Caudate nucleus (tissue), 63 donors: ENCODE measurements at places on chromosomes 13 and 19.

- DNase-seq, result no peak
Observed at GRCh38 chr13:30466358-30466714, 600 bp upstream of the HMGB1 start.

- DNase-seq, result peak; percentile 35
Observed at GRCh38 chr19:13691569-13692435, 72.5 kb upstream of the MRI1 start.

GRCh38 chr19:11539495-11540365 lies 1.1 kb downstream of the CNN1 start:
- no peak for DNase-seq

DNA sequence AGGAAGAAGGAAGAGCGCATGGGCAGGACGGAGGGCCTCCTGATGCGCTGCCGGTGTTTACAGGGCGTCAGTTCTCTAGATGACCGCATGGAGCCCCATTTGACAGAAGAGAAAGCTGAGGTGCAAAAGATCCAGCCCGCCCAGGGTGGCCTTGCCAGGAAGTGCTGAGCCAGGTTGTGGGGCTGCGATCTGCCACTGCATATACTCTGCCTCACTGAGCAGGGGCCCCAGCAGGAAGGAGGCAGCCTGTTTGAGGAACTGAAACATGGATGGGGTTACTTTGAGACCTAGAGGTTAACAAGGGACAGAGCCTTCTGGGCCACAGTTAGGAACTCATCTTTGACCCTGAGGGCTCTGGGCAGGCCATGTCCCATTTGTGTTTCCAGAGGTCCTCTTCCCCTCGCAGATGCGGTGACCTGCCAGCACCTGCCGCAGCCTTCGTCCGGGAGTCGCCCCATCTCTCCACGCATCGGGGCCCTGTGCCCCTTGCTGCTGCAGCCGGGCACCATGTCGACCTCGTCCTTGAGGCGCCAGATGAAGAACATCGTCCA lies 3.2 kb downstream of the EPN1 start:
- no peak for DNase-seq

DNA sequence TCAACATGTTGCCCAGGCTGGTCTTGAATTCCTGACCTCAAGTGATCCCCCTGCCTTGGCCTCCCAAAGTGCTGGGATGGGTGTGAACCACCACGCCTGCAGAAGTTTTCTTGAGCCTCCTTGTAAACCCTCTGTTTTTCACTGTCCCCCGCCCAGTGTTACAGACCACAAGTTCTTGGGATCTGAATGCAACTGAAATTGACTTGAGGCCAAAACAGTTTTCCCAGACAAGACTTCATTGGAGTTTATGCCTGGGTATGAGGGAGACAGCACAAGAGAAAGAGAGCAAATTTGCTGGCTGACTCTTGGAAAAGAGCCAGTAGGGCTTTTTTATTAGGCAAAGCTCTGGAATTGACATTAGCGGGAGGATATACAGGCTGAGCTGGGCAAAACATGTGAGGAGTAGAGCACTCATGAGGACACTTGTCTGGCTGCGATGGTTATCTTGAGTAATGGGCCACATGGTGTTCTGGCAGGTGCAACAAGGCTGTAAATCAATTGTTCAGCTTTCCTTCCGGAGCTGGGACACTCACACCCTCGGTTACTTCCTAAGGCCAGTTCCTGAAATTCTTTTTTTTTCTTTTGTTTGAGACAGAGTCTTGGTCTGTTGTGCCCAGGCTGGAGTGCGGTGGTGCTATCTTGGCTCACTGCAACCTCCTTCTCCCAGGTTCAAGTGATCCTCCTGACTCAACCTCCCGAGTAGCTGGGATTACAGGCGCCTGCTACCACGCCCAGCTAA lies 12.7 kb upstream of the HNRNPL start:
- DNase-seq, result no peak

DNA sequence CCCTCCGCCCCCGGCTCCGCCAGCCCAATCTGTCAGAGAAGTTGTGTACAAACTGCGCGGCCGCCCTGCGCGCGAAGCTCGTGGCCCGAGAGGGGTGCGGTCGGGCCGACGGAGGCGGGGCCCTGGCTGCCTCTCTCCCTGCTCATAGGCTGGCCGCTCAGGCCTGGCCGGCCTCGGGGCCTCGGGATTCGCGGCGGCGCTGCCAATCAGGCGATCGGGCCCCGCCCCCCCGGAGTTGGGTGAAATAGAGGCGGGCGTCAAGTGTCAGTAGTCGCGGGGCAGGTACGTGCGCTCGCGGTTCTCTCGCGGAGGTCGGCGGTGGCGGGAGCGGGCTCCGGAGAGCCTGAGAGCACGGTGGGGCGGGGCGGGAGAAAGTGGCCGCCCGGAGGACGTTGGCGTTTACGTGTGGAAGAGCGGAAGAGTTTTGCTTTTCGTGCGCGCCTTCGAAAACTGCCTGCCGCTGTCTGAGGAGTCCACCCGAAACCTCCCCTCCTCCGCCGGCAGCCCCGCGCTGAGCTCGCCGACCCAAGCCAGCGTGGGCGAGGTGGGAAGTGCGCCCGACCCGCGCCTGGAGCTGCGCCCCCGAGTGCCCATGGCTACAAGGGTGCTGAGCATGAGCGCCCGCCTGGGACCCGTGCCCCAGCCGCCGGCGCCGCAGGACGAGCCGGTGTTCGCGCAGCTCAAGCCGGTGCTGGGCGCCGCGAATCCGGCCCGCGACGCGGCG lies at the start of gene KLF5:
TSS of gene KLF5 (plus strand) at position 270 of the 724 bp plus-strand sequence. CDS start at position 593, 323 bp downstream.
- peak; percentile 78 for DNase-seq

GRCh38 chr19:9885077-9885552 lies 50.0 kb downstream of the PIN1 start:
- DNase-seq, result no peak

DNA sequence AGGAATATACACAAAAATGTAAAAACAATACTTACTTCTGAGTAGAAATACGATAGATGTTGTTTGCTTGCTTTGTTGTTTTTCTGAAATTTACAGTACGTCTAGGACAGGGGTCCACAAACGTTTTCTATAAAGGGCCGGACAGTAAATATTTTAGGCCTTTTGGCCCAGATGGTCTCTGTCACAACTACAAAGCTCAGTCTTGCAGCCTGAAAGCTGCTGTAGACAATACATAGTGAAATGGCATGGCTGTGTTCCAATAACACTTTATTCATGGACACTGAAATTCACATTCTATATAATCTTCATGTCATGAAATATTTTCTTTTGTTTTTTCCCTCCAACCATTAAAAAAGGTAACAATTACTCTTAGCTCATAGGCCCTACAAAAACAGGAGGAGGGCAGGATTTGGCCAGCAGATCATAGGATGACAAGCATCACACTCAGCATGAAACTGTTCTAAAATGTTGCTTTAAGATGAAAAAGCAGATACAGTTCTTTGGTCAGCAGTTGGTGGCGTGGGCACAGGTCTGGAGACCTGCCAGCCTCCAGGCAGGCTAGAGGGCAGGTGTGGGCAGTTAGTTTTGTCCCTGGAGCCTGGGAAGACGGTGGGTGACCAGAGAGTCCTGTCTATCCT lies at the start of gene EDDM13:
TSS of gene EDDM13 (plus strand) at position 588 of the 638 bp plus-strand sequence. CDS start 87 bp downstream, outside the sequence.
- no peak for DNase-seq

DNA sequence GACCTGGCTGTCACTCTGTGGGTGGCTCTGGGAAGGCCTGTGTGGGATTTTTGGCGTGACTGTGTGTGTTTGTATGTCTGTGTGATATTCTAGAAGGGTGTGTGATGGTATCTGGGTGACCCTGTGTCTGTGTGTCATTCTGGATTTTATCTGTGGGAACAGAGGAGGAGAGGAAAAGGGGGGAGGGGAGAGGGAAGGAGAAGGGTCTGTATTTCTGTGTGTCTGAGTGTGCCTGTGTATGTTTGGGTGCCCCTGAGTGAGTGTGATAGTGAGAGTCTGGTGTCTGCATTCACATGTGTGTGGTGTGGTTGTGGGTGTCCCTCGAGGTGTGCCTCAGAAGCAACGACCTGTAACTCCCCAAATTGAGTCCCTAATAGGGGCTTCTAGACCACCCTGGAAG lies 8.1 kb upstream of the NFIX start:
- DNase-seq, result no peak

- no peak for DNase-seq
Observed at GRCh38 chr13:110057052-110057451, 249.9 kb downstream of the COL4A1 start.

GRCh38 chr13:62643007-62643483 lies 1227.4 kb upstream of the PCDH20 start:
- peak; percentile 22 for DNase-seq
